ENCODE measurements at places on chromosomes 5 and 9. TPM values are rescaled to one million over a fixed set of nuclear protein-coding genes. Genes with fewer than 3 reads are reported as not detected.
A peak's percentile ranks its signal among the peaks of the same experiment; 100 is the strongest.

DNA sequence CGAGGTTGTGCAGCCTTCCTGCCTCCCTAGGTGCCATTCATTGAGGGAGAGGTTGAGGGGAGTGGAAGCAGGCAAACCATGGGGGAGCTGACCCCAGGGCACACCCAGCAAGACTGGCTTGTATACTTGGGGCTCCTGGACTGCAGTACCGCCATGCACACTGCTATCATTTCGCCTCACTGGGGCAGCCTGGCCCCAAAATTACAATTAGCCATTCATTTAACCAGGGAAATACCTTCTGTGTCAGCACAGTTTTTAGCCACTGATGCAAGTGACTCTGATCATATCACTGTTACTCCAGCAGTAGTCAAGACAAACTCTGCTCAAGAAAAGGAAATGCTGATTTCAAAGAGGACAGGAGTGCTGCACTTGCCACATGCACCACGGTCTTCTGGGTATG, 109.7 kb downstream of the TRIO start:
- DNase-seq, result no peak
- no peaks in the 10 kb centered on the region for H3K27me3 ChIP-seq
- H3K4me3 ChIP-seq, result no peak overlapping the region
- peak overlapping the region; percentile 32 for H3K27ac ChIP-seq

- H3K4me3 ChIP-seq, result no peak overlapping the region
- H3K36me3 ChIP-seq, result peaks cover 47% of the 10 kb centered on the region
- DNase-seq, result no peak
- H3K27me3 ChIP-seq, result peaks cover 8% of the 10 kb centered on the region
- H3K27ac ChIP-seq, result no peak overlapping the region
- H3K4me1 ChIP-seq, result peaks cover 27% of the 10 kb centered on the region
Measured at GRCh38 chr9:92980085-92980745, 32.9 kb downstream of the FGD3 start.

The TBC1D9B gene
- 64.9 TPM for total RNA-seq

The RFESD gene
- 4.5 TPM for total RNA-seq

The IGFBPL1 gene
- 36.7 TPM for total RNA-seq

The CA9 gene
- total RNA-seq, result 2.1 TPM

Measured in WTC11 (cell line).